ENCODE measurements at places on chromosomes 11 and 22.

GRCh38 chr11:69671734-69672465, 3.3 kb downstream of the LTO1 start:
- DNase-seq, result no peak

GRCh38 chr11:77072851-77073327, 6.1 kb downstream of the CAPN5 start:
- DNase-seq, result no peak

DNA sequence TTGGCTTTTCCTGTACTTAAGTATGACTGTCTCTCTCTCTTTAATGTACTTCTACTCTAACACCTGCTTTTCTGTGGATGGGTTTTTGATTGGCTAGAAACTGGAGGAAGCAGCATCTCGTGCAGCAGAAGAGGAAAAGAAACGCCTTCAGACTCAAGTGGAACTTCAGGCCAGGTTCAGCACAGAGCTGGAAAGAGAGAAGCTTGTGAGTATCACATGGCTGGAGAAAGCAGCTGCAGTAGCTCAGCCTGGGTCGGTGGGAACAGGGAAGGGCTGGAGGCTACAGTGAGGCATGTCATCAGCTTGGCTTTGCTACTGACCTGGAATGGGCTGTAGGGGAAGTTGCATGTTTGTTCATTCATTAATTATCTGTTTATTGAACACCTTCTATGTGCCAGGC, 74.2 kb downstream of the SWAP70 start:
- no peak for DNase-seq

DNA sequence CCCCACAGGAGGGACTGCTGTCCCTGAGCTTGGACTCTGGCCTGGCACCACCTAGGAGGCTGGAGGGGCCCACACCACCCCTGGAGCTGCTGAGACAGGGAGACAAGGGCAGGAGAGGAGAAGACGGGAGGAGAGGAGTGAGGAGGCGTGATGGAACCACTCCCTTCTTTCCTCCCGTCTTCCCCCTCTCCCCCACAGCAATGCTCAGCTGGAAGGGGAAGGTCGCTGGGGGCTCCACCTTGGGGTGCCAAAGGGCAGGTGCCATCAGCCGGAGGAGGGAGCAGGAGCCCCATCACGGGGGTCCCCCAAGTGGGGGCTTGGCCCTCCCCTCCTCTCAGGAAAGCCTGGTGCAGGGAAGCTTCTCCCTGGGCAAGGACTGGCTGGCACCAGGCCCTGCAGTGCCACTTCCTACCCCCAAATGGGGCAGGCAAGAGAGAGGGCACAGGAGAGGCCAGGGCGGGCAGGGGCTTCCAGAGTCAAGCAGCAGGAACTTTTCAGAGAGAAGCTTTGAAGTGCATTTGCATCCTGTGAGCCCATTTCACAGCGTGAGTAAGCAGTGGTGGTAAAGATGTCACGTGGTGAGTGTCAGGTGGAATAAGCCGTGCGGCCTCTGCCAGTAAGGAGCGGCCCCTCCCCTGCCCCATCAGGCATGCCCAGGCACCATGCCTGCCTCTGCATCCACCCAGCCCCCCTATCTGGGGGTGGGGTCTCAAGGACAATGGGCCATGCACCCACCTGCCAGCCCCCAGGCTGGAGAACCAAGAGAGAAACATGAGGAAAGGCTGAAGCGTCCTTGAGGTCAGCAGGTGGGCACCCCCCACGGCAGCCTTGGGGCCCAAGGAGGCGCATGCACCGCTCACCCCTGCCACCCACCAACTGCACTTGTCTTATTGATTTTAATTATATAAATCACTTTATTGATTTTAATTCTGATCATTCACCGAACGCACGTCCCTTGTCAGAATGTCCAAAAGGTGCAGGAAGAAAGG, 4.9 kb downstream of the IGF2 start:
- DNase-seq, result peak; percentile 0

DNA sequence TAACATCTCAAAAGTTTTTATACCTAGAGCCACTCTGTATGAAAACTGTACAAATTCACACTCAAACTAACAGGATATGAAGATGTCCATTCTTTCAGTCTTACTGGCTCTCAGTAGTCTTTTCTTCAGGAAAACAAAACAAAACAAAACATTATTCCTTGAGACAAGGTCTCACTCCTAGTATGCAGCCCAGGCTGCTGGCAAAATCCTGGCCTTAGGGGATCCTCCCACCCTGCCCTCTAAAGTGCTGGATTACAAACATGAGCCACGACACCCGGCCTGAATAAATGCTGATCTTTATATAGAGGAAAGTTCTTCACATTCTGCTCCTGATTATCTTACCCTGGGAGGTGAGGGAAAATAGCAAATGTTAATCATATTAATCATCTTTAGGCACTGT, 5.1 kb downstream of the APOL2 start:
- no peak for DNase-seq

DNA sequence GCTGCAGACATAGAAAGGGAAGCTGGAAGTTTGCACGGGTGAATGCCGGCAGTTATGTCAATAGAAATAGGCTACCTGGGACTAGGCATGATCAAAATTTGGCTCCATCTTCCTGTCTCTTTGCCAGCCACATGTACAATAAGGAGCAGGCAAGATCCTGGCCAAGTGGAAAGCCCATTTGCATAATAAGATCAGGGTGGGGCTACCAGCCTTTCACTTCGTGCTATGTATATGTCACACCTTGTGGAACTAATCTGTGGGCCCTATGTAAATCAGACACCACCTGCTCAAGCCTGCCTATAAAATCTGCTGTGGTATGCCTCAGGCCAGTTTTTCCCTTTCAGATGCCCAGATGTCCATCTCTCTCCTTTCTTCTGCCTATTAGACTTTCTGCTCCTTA, 79.3 kb upstream of the DRD2 start:
- no peak for DNase-seq

DNA sequence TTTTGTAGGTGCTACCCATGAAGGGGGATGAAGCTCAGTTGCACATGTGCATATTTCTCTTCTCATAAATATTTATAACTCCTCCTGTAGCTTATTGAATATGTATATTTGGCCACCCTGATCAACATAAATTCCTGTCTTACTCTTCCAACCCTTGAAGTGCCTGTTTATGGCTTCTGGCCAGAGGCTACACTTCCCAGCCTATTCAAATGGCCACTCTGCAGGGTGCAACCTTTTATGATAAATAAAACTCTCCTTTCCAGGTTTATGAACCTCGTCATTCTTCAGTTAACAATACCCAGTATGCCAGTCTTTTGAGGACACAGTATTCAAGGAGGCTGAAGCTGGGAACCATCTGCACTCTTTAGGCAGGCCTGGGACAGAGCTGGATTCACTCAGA, 2.6 kb upstream of the RTL6 start:
- DNase-seq, result no peak

- no peak for DNase-seq
Measured at GRCh38 chr22:42436404-42436803, 4.2 kb upstream of the NFAM1 start.

DNA sequence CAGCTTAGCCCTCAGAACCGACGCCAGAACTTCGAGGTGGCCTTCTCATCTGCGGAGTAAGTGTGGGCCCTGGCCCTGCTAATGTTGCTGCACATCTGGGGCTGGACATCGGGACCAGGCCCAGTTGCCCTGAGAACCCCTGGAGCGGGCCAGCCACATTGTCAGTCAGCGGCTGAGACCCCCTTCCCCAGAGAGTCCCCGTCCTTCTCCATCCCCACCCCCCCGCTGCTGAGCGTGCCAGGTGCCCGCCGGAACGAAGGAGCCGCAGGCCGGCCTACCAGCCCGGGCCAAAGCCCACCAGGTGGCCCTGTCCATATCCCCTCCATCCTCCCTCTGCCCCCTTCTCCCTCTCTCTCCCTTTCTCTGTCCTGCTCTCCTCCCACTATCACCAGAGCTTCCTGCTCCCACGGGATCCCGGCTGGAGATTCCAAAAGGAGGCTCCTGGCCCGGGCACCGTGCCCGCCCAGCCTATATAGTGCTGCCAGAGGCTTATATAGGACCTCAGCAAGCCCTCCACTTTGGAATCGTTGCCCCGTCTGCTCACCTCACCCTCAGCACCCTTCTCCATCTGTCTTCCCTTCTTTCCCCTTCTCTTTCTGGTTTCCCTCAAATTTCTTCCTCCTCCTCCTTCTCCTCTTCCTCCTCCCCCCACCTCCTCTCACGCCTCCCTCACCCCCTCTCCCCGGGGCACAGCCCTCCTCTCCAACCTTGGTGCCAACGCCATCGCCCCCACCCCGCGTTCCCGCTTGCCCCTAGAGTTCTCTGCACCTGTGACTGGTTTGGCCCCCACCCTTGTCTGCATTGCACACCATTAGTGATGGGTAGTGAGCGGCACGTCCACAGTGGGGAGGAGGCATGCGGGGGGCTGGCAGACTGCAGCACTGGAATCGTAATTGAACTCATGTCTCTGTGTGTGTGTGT, 7.3 kb downstream of the SELENOM start:
- no peak for DNase-seq

DNA sequence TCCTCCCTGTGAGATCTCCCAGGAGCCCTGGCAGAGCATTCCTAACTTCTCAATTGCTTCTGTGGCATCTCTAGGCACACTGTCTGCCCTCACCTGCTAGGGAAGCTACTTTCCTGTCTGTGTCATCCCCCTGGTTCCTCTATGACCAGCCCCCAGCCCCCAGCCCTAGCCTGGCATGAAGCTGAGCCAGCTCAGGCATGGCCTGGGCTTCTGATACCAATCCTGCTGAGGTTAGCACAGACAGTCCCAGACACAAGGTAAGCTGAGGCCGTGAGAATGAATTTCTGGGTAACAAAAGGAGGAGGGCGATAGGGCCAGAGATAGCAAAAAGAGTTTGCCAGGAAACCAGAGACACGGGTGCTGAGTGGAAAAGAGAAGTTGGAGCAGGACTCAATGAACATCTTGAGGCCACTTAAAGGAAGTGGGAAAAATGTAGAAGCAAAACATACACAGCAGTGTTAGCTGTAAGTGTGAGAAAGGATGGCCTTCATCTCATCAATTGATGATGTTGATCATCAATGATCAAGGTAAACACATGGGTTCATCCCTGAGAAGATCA, 87.6 kb upstream of the PICALM start:
- no peak for DNase-seq

DNA sequence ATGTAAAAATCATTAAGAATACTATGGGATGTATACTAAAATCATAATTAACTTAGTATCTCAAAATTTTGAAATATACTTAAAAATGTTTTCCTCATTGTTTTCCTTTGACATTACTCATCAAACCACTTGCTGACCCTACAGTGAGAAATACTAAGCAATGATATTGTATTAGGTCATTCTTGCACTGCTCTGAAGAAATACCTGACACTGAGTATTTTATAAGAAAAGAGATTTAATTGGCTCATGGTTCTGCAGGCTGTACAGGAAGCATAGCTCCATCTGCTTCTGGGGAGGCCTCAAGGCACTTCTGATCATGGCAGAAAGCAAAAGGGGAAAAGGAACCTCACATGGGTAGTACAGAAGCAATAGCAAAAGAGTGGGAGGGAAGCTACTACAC, 950.9 kb upstream of the CHORDC1 start:
- no peak for DNase-seq

Data from retina (tissue), 1 donor.